Uterus (tissue), 4 donors: ENCODE measurements at places on chromosomes 2 and 18. TPM values are rescaled to one million over a fixed set of nuclear protein-coding genes. Genes with fewer than 3 reads are reported as not detected.
A peak's percentile ranks its signal among the peaks of the same experiment; 100 is the strongest.

DNA sequence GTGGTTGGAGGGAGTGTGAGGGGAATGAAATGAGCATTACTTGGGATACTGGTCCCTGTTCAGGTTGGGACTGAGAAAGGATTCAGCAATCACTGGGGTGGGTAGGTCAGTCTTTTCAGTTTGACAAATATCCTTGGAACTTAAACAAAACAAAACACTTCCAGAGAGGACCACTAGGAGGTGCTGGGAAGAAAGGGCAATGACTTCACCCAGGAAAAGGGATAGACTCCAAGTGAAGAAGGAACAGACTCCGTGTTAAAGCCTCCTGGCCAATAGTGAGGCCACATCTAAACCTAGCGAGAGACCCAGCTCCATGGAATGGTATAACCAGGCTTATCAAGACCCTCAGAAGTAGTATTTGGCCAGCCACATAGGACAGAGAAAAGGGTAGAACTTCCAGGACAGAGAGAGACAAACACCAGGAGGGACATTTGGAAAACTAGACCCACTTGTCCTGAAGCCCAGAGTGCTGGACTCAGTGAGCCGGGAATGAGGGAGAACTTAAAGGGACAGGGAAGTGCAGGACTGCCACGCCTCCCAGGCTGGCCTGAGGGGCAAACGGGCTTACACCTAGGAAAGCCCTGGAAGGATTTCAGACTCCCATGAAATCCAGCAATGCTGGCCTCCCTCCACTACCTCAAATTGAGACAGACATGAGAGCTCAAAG, 19.6 kb upstream of the KCNG3 start:
- no peak overlapping the region for H3K27ac ChIP-seq
- H3K4me3 ChIP-seq: no peak overlapping the region
- H3K4me1 ChIP-seq: no peaks in the 10 kb centered on the region
- no peaks in the 10 kb centered on the region for H3K27me3 ChIP-seq
- peak; percentile 19 for DNase-seq

GRCh38 chr18:69326094-69326493, 74.6 kb upstream of the DOK6 start:
- no peak overlapping the region for H3K4me3 ChIP-seq
- no peaks in the 10 kb centered on the region for H3K27me3 ChIP-seq
- no peaks in the 10 kb centered on the region for H3K36me3 ChIP-seq
- H3K27ac ChIP-seq: no peak overlapping the region
- H3K4me1 ChIP-seq: no peaks in the 10 kb centered on the region

GRCh38 chr18:68234131-68234530, 480.8 kb downstream of the TMX3 start:
- no peak overlapping the region for H3K4me3 ChIP-seq
- no peak overlapping the region for H3K27ac ChIP-seq
- no peak for DNase-seq
- no peaks in the 10 kb centered on the region for H3K27me3 ChIP-seq
- H3K36me3 ChIP-seq: no peaks in the 10 kb centered on the region
- no peaks in the 10 kb centered on the region for H3K4me1 ChIP-seq

The FAM124B gene
- 4.6 TPM for total RNA-seq

The STAT4 gene
- 2.3 TPM for total RNA-seq

The STK17B gene
- 28.2 TPM for total RNA-seq
